ENCODE measurements at places on chromosomes 7 and 10. TPM values are rescaled to one million over a fixed set of nuclear protein-coding genes. Genes with fewer than 3 reads are reported as not detected.

Gene ACTR3C
- total RNA-seq: 10.8 TPM

Gene HYAL4
- 0.98 TPM for total RNA-seq

- H3K27ac ChIP-seq: 0 out of 2 replicates have a peak overlapping the region, but pooled peaks have one; percentile 0
- H3K36me3 ChIP-seq: no peaks in the 10 kb centered on the region
- no peak overlapping the region for H3K4me3 ChIP-seq
- peaks cover 36% of the 10 kb centered on the region for H3K4me1 ChIP-seq
- DNase-seq: peak; percentile 71
Measured at GRCh38 chr10:89427629-89428028, 13.3 kb downstream of the IFIT5 start.

DNA sequence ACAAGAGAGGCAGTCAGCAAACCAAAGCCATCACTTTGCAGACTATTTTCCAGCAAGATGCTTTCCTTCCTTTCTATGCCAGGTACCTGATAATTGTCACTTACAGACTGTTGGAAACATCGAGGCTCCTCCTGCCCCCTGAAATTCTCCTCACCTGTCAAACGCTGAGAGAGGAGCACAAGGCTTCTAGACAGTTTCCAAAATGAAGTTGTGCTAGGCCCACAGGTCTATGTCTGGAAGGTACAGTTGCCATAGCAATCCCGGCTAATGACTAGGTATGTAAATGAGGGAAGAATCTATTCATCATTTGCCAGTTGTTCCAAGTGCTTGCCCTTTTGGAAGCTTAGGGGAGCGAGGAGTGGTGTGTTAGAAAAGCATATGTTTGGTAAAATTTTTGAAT is 334.4 kb downstream of the CALN1 start:
- H3K4me3 ChIP-seq: no peak overlapping the region
- H3K27ac ChIP-seq: no peak overlapping the region
- H3K4me1 ChIP-seq: no peaks in the 10 kb centered on the region
- DNase-seq: no peak
- H3K27me3 ChIP-seq: no peaks in the 10 kb centered on the region
- no peaks in the 10 kb centered on the region for H3K36me3 ChIP-seq

- peaks cover 10% of the 10 kb centered on the region for H3K36me3 ChIP-seq
- H3K4me3 ChIP-seq: no peak overlapping the region
- DNase-seq: peak; percentile 33
- H3K27me3 ChIP-seq: no peaks in the 10 kb centered on the region
- H3K27ac ChIP-seq: no peak overlapping the region
Measured at GRCh38 chr7:132865366-132866143, 216.3 kb downstream of the CHCHD3 start.

- H3K27ac ChIP-seq: no peak overlapping the region
- H3K27me3 ChIP-seq: no peaks in the 10 kb centered on the region
- H3K36me3 ChIP-seq: no peaks in the 10 kb centered on the region
- DNase-seq: no peak
- H3K4me1 ChIP-seq: peaks cover 5% of the 10 kb centered on the region
- no peak overlapping the region for H3K4me3 ChIP-seq
Measured at GRCh38 chr10:101140084-101140949, 9.2 kb downstream of the TLX1 start.

DNA sequence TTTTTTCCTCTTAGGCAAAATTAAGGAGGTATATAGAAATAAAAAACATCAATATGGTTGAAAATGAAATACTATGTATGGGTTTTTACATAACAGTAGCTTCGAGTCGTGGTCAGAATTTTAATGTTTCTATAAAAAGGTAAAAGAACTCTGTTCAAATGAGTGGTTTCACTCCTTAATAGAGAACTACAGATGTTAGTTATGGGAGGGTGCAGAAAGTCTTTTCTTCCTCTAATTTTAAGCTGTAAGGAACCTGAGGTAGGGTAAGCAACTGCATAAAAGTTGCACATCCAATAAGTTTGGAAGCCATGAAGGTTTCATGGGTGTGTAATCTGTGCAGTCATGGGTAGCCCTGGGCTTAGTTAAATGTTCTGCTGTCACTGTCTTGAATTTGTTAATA is 141.3 kb downstream of the SUGCT start:
- H3K27ac ChIP-seq: no peak overlapping the region
- DNase-seq: no peak
- no peak overlapping the region for H3K4me3 ChIP-seq
- no peaks in the 10 kb centered on the region for H3K4me1 ChIP-seq

- 0 out of 2 replicates have a peak, but pooled peaks cover 2% of the 10 kb centered on the region for H3K36me3 ChIP-seq
- H3K27me3 ChIP-seq: no peaks in the 10 kb centered on the region
- peak; percentile 8 for DNase-seq
- no peak overlapping the region for H3K4me3 ChIP-seq
- peaks cover 8% of the 10 kb centered on the region for H3K4me1 ChIP-seq
Measured at GRCh38 chr7:102974366-102975236, 61.8 kb downstream of the LRRC17 start.

GRCh38 chr10:118742032-118742431 is 12.7 kb downstream of the CACUL1 start:
- H3K36me3 ChIP-seq: no peaks in the 10 kb centered on the region
- no peak overlapping the region for H3K27ac ChIP-seq
- peaks cover 15% of the 10 kb centered on the region for H3K4me1 ChIP-seq
- H3K27me3 ChIP-seq: no peaks in the 10 kb centered on the region

GRCh38 chr10:29386342-29386999 is 97.6 kb downstream of the LYZL1 start:
- no peaks in the 10 kb centered on the region for H3K36me3 ChIP-seq
- DNase-seq: peak; percentile 38
- H3K4me3 ChIP-seq: no peak overlapping the region
- no peaks in the 10 kb centered on the region for H3K27me3 ChIP-seq

DNA sequence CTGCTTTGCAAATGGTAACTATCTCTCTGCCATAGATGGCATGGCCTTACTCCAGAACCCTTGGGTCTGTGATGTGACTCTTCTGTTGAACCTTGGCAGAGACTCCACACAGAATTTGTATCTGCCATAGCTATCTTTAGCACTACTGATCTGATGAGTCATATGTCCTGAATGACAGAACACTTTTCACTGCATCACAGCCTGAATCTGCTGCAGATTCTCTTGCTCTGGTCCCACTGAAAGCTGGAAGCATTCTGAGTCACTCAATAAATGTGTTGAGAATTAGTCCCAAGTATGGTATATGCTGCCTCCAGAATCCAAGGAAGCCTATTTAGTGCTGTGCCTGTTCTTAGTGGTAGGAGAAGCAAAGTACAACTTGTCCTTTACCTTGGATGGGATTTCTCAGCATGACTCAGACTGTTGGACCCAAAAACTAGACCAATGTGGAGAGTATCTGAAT is 39.5 kb upstream of the ANKRD1 start:
- H3K4me3 ChIP-seq: no peak overlapping the region
- no peaks in the 10 kb centered on the region for H3K36me3 ChIP-seq
- peak overlapping the region; percentile 15 for H3K27ac ChIP-seq
- DNase-seq: peak; percentile 76
- H3K27me3 ChIP-seq: no peaks in the 10 kb centered on the region

Measured in PC-3 (cell line).